ENCODE measurements at places on chromosomes 3 and 15.
A peak's percentile ranks its signal among the peaks of the same experiment; 100 is the strongest.

DNA sequence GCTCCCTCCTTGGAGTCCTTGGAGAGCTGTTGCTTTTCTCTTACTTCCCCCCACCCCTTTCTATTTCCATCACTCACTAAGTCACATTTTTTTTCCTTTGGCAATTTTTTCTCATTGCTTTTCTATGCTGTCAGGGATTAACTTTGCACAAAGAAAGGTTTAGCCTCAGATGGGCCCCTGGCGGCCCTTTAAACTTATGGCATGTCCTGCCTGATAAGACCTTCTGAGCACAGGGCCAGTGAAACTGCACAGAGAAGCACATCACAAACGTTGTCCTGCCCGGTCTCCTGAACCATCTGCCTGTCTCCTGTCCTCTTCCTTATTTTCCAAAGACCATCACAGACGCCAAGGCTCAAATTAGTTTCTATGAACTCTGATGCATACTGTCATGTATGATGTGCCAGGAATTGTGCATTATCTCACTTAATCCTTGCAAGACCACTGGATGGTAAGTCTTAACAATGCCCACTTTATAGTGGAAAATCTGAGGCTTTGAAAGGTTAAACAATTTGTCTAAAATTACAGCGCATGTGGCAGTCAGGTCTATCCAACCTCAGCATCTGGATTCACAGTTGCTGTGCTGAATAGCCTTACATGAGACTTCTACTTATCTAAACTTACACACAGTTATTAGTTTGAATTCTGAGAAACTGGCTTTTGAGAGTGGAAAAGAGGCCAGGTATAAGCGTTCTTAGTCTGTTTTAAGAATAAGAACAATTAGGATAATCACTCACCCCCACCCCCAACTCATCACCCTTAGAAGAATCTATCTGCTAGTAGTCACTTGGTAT, 648.1 kb downstream of the NTRK3 start:
- no peak overlapping the region for H3K27ac ChIP-seq
- H3K4me1 ChIP-seq, result no peaks in the 10 kb centered on the region
- no peak overlapping the region for H3K4me3 ChIP-seq
- peaks cover 2% of the 10 kb centered on the region for H3K27me3 ChIP-seq
- no peaks in the 10 kb centered on the region for H3K36me3 ChIP-seq

DNA sequence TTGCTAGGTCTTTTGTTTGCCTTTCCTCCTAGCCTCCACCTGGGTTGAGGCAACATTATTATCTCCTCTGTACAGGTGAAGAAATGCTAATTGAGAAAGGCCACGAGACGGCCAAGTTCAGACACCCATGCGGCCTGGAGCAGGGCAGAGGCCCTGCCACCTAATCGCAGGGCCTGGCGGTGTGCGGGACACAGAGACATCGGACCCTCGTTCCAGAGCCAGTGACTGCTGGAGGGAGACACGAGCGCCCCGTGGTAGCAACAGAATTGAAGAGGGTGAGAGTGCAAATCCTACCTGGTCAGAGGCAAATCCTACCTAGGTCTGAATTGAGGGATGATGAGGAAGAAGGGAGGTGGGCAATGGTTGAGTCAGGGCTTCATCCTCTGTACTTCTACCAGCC, 113.8 kb upstream of the MEF2A start:
- H3K27ac ChIP-seq, result no peak overlapping the region
- H3K4me3 ChIP-seq, result no peak overlapping the region
- no peak for DNase-seq
- H3K27me3 ChIP-seq, result no peaks in the 10 kb centered on the region

GRCh38 chr15:49168016-49168415, 2.0 kb upstream of the GALK2 start:
- H3K27ac ChIP-seq, result no peak overlapping the region
- no peak overlapping the region for H3K4me3 ChIP-seq
- peaks cover 7% of the 10 kb centered on the region for H3K36me3 ChIP-seq
- no peaks in the 10 kb centered on the region for H3K27me3 ChIP-seq
- peaks cover 15% of the 10 kb centered on the region for H3K4me1 ChIP-seq

DNA sequence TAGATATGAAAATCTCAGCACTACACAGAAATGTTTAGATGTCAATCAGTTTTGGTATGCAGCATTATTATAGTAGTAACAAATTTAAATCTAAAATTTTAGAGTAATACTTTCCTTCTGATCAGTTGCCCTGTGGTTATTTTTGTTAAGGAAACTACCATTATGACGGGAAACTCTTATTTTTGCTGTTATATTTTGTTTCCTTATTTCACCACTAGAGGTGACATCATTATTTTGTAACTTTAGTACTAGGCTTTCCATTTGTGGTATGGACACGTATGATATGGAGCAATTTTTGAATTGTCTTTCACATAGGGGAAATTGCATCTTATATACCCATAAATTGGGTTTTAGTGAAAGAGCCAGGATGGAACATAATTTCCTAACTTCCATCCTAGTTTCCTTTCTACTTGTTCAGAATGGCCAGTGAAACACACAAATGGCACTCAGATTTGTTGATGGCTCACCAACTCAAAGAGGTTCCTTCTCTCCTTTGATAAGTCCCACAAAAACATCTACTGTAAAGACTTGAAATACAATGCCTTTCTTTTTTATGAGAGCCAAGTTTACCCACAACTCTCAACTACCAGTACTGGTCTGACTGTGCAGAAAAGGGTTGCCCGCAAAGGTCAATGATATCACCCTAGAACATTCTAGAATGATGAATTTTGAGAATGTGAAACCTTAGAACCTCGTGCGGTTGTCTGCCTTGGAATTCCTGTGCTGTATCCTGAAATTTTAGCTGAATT, 19.4 kb upstream of the PPP4R2 start:
- no peaks in the 10 kb centered on the region for H3K36me3 ChIP-seq
- no peak for DNase-seq
- no peak overlapping the region for H3K27ac ChIP-seq
- no peaks in the 10 kb centered on the region for H3K4me1 ChIP-seq
- H3K27me3 ChIP-seq, result peaks cover 5% of the 10 kb centered on the region

DNA sequence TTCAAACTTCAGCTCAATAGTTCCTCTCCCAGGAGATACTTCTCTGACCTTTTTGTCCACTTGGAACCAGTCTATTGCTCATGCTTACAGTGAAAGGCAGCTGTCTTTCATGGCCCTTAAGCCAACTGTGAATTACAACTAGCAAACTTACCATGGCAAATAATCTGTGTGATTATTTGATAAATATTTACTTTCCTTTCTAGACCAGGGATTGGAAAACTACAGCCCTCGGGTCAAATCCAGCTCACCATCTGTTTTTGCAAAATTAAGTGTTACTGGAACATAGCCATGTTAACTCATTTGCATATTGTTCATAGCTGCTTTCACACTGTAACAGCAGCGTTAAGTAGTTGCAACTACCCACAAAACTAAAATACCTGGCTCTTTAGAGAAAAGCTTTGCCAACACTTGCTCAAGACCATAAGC, 289.1 kb upstream of the MCTP2 start:
- no peak for DNase-seq
- H3K4me3 ChIP-seq, result no peak overlapping the region
- H3K27me3 ChIP-seq, result no peaks in the 10 kb centered on the region
- no peak overlapping the region for H3K27ac ChIP-seq

DNA sequence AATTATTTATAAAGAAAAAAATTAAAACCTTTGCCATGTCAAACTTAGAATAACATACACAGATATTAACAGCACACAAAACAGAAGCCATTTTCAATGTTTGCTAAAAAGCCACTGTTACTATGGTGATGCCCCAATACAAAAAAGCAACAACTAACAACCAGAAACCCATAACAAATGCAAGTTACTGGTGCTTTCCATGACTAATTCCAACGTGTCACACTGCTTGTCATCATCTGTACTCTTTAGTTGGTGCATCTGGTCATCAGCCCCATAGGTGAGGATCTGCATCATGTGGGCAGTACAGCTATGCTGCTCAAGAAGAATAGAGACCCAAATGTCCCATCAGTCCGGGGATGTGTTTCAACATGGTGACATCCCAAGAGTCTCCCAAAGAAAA, 52.8 kb downstream of the ATP8B4 start:
- H3K27me3 ChIP-seq, result no peaks in the 10 kb centered on the region
- no peak overlapping the region for H3K27ac ChIP-seq
- H3K36me3 ChIP-seq, result no peaks in the 10 kb centered on the region
- H3K4me1 ChIP-seq, result no peaks in the 10 kb centered on the region

DNA sequence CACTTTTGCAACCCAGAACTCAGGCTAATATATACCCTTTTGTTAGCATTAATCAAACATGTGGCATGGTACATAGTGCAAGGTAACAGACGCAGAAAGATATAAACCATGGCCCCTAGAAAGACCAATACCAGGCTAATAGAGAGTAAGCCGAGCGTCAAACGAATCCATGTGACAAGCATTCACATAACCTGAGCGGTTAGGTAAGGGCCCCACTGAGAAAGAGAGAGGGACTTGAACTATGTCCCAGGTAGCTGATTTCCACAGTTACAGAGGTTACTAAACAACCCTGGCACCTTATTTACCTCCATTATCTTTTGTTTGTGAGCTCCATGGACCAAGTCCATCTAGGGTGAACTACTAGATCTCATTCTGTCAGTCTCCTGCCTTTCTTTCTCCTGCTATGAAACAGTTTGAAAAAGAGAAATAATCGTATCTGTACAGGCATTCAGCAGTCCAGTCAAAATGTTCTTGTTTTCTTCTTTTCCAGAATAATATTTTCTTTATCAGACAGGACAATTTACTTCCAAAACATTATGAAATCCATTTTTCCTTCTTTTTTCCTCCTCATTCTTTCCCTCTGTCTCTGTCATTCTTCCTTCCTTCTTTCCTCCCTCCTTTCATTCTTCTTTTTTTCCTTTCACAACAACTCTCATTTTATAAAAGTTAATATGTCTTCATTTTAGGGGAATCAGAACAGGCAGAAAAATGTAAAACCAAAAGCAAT, 30.5 kb upstream of the TNFSF10 start:
- no peak for DNase-seq
- no peaks in the 10 kb centered on the region for H3K36me3 ChIP-seq
- no peak overlapping the region for H3K4me3 ChIP-seq
- H3K27ac ChIP-seq, result no peak overlapping the region
- H3K4me1 ChIP-seq, result no peaks in the 10 kb centered on the region

DNA sequence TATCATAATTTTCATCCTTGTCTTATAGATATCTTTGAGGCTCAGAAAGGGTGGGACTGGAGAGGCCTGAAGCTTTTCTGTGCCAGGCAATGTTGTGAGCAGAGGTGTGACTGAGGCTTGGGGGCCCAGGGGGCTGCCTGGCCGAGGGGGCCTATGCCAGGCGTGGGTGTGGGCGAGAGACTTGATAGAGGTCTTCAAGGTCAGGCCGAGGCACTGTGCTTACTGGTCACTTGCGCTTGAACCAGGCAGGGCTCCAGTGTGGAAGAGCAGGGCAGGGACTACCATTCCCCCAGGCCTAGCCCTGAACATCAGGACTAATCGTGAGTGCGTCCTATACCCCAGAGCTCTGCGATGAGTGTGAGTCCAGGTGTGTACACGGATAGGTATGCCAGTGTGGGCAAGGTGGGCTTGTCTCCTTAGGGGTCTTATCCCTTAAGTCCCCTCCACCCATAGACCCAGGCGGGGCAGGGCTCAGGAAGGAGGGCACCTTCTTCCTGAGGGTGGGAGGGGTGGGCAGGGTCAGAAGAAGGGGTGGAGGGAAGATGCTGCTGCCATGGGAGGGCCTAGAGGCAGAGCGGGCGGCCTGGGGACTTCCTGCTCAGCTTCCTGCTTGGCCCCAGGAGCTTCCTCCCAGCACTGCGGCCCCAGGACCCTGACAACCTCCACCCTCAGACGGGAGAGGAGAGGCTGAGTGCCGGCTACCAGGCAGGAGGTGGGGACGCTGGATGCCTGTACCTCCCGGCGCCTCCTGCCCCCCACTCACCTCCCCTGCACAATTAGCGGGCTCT, 84.7 kb downstream of the LINGO1 start:
- no peak for DNase-seq
- no peaks in the 10 kb centered on the region for H3K27me3 ChIP-seq
- H3K27ac ChIP-seq, result peak overlapping the region; percentile 71
- H3K4me1 ChIP-seq, result peaks cover 54% of the 10 kb centered on the region

DNA sequence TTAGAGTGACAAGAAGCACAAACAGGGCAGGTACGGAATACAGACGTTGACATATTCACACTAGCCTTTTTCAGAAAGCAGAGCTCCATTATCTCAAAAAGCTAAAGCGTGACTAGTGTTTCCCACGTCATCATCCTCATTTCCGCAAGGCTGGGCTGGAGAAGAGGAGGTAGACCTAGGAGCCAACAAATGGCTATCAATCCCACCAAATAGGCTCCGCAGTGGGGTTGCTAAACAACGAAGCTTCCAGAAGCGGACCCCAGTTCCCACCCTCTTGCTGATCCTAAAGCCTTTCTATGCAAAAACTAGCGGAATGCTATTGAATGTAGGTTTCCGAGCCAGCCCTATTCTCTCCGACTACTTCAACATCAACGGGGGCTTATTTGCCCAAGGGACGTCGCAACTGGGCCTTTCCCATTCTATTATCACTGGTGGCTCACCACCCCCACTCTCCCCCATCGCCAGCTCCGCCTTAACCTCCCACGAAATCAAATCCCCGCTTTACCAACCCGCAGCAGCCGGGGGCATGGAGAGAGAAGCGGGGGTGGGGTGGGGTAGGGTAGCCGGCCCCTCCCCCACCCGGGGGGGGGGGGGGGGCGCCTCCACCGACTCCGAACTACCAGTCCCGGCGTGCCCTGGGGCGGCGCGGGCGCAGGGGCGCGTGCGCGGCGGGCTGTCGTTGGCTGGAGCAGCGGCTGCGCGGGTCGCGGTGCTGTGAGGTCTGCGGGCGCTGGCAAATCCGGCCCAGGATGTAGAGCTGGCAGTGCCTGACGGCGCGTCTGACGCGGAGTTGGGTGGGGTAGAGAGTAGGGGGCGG, at the start of gene MORF4L1:
MORF4L1 (plus strand) TSS at position 736 of the 817 bp plus-strand sequence. CDS start 128 bp downstream, outside the sequence.
- peaks cover 7% of the 10 kb centered on the region for H3K27me3 ChIP-seq
- peak; percentile 95 for DNase-seq
- H3K4me3 ChIP-seq, result peak within 1 kb of the TSS; percentile 100
- H3K36me3 ChIP-seq, result peaks cover 4% of the 10 kb centered on the region

DNA sequence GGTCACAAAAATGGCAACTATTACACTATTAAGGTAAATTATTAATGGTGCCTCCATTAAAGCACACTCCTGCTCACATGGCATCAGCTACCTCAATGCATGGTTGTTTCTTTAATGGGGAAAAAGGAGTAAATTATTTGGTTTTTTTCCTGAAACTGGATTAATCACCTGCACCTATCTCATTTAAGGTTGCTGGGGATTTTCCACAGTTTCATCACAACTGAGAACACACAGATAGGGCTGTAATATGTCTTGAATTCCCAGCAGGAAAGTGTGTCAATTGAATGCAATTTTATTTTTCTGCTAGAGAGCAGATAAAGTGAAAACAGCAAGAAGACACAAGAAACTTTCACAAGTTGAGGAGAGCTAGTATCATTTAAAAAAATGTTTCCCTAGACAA, 36.4 kb downstream of the RFTN1 start:
- H3K27me3 ChIP-seq, result no peaks in the 10 kb centered on the region
- no peak overlapping the region for H3K4me3 ChIP-seq
- no peak overlapping the region for H3K27ac ChIP-seq
- no peak for DNase-seq
- H3K36me3 ChIP-seq, result no peaks in the 10 kb centered on the region
- H3K4me1 ChIP-seq, result peaks cover 7% of the 10 kb centered on the region

All from neural crest cell (in vitro differentiated cells).